H1 (cell line): ENCODE measurements at places on chromosomes 7 and 10. TPM values are rescaled to one million over a fixed set of nuclear protein-coding genes. Genes with fewer than 3 reads are reported as not detected.

MRLN gene
- not detected in 2 replicates for total RNA-seq

PRLHR gene
- total RNA-seq: not detected in 2 replicates

PCBD1 gene
- 46.5 and 46.9 TPM in 2 replicates for total RNA-seq

MARVELD1 gene
- 33.1 and 37.3 TPM in 2 replicates for total RNA-seq

RAPGEF5 gene
- total RNA-seq: 22.1 and 22.9 TPM in 2 replicates

FAM237B gene
- not detected in 2 replicates for total RNA-seq

DNA sequence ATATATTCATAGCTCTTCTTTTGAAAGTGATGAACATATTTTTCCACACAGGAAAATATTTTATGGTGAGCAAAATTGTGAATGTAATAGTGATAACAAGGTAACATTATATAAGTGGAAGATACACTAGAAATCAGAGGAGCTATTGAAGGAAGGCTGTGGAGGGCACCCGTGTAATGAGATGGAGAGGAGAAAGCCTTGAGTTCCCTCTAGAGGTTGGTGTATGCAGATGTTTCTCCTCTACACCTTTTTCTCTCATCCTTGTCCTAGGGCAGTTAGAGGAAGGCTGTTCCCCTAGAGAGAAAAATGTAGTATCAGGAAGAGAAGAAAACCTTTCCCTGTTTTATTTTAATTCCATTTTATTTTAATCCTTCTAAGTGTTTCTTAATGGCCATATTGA is 54.6 kb upstream of the NRG3 start:
- DNase-seq: no peak

CRPPA gene
- total RNA-seq: 0.39 and 0.71 TPM in 2 replicates

DDX21 gene
- 189 and 195 TPM in 2 replicates for total RNA-seq

MYL7 gene
- total RNA-seq: 3.3 and 3.6 TPM in 2 replicates

RBP3 gene
- not detected in 2 replicates for total RNA-seq

GRCh38 chr7:147332988-147333387 is 1216.4 kb downstream of the CNTNAP2 start:
- DNase-seq: no peak

GRCh38 chr10:9038146-9038714 is 983.7 kb downstream of the GATA3 start:
- no peak for DNase-seq

GRCh38 chr7:151508991-151509390 is 10.7 kb downstream of the RHEB start:
- DNase-seq: no peak

- DNase-seq: no peak
Observed at GRCh38 chr7:105673367-105674084, 92.2 kb upstream of the EFCAB10 start.

GRCh38 chr10:23155169-23155568 is 36.9 kb upstream of the PTF1A start:
- no peak for DNase-seq

NKX1-2 gene
- total RNA-seq: 33.9 and 34.9 TPM in 2 replicates

GRCh38 chr7:148581624-148582023 is 8.9 kb upstream of the C7orf33 start:
- no peak for DNase-seq

CYP3A7 gene
- total RNA-seq: not detected in 2 replicates

GRCh38 chr10:124224331-124225028 is 131.1 kb upstream of the CHST15 start:
- DNase-seq: no peak

DNA sequence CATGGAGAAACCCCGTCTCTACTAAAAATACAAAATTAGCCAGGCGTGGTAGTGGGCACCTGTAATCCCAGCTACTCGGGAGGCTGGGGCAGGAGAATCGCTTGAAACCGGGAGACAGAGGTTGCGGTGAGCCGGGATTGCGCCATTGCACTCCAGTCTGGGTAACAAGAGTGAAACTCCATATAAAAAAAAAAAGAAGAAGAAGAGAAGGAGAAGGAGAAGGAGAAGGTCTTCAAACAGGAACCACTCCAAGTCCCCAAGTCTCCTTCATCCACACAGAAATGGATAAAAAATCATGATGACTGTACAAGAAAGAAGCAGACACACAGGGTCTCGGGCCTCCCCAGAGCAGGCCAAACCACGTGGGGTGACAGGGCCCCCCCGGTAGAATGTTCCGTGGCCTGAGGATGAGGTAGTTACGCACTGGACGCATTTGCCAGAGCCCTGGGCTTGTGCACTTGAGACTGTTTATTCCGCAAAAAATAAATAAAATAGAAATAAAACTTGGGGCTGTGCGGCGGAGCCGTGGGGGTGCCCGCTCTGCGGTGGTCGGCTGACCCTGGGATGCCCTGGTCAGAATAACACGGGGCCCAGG is 15.8 kb downstream of the VENTX start:
- no peak for DNase-seq

GRM3 gene
- total RNA-seq: 3.4 and 4.2 TPM in 2 replicates
